ENCODE measurements at places on chromosomes 7 and 10.
A peak's percentile ranks its signal among the peaks of the same experiment; 100 is the strongest.

- DNase-seq = no peak
These were observed 12.7 kb downstream of the TSPAN14 start for GRCh38 chr10:80466724-80467326.

- no peak for DNase-seq
These were observed 131.8 kb upstream of the UNC5B start for GRCh38 chr10:71080381-71081228.

DNA sequence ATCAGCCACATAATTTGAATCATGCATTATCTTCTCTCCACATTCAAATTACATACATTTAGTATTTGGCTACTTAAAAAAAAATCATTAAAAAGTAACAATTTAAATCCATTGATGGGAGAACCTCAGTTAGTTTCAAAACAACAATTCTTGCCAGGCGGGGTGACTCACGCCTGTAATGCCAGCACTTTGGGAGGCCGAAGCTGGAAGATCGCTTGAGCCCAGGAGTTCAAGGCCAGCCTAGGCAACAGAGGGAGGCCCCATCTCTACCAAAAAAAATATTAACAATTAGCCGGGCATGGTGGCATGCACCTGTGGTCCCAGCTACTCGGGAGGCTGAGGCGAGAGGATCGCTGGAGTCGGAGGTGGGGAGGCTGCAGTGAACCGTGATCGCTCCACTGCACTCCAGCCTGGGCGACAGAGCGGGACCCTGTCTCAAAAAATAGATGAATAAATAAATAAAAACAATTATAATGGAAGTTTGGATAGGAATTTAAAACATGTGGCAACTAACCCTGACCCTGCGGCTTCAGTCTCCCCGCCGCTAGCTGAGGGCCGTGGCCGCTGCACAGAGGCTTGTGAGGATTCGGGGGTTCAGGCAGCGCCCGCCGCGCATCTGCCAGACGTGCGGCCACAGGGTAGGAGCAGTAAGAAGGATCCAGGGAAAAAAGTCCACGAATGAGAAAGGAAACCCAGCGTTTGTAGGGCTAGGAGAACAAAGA, 1.1 kb upstream of the CSGALNACT2 start:
- no peak for DNase-seq

GRCh38 chr7:83970081-83970480, 224.5 kb downstream of the SEMA3A start:
- DNase-seq = no peak

- DNase-seq = no peak
These were observed 93.8 kb downstream of the MAPK8 start for GRCh38 chr10:48400129-48400849.

DNA sequence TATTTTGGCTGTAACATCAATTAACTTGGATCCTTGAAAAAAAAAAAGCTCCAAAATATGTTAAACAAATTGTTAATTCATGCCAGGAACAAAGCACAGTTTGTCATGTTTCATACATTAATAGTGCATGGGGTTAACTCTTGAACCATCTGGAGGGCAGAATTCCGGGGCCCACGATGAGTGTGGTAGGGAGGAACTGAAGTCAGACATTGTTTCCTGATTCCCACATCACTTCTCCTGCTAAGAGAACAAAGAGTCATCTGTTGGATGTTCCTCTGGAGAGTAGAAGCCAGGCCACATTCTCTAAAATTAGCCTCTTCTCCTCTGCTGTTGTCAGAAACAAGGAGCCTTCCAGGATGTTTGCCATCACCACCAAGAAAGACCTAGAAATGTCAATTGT, 54.6 kb downstream of the TMEM178B start:
- no peak for DNase-seq

- no peak for DNase-seq
These were observed 270.1 kb upstream of the TPK1 start for GRCh38 chr7:145106001-145106400.

DNA sequence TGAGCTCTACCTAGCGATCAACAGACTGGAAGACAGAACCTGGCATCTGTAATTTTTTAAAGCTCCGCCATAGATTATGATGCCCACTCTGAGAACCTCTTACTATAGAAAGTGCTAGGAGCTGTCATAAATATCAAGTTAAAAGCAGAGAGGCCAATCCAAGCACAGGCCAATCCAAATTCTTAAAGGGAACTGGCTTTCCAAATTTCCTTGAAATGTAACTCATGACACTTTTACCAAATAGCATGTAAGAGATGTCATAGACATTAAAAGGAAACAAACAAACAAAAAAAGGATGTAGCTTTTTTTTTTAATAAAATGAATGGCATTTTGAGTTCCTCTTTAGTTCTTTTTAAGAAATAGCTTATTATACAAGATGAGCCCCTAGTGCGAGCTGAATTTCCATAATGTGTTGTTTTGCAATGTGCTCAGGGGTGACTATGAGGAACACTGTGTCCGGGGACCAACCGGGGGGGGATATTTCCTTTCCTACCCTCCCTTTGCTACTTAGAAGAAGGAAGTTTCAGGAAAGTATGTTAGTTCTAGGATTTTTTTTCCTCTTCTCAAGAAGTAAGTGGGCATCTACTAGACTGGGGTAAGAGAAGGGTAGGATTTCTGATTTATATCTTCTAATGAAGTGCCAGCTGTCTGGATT, 23.7 kb upstream of the MRC1 start:
- no peak for DNase-seq

GRCh38 chr10:13382703-13383398, 34.8 kb upstream of the SEPHS1 start:
- DNase-seq = no peak

GRCh38 chr10:87531908-87532622, 27.4 kb downstream of the MINPP1 start:
- no peak for DNase-seq

- DNase-seq = peak; percentile 69
These were observed at the start of gene ADRA2A for GRCh38 chr10:111076682-111077478. TSS of gene ADRA2A (plus strand) at chr10:111077029. CDS start at chr10:111077997, 968 bp downstream.

- no peak for DNase-seq
These were observed 142.2 kb downstream of the NRCAM start for GRCh38 chr7:108314049-108314448.

DNA sequence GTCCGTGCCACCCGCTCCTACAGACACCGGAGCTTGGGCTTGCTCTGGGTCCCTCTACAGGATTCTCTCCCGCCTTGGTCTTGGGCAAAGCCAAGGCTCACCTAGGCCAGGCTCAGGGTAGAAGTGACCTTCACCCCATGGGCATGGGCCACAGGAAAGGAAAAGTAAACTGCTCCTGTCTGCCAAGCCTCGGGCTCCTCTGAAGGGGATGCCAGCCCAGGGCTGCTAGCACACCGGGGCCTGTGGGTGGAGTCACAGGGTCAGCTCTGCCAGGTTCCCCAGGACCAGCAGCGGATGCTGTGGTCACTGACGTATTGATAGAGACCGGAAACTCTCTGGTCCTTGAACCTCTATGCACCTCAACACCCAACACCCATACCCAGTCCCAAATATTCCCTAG, 222.7 kb upstream of the MGMT start:
- no peak for DNase-seq

GRCh38 chr7:148696787-148697186, 1.9 kb upstream of the CUL1 start:
- no peak for DNase-seq

- DNase-seq = no peak
These were observed 50.1 kb upstream of the SRPK2 start for GRCh38 chr7:105438847-105439173.

GRCh38 chr7:43890468-43890867, 15.9 kb downstream of the URGCP start:
- DNase-seq = no peak

GRCh38 chr7:98202367-98203195, 8.7 kb upstream of the BHLHA15 start:
- no peak for DNase-seq

- no peak for DNase-seq
These were observed 14.8 kb upstream of the PRKAR1B start for GRCh38 chr7:741850-742249.

- peak; percentile 4 for DNase-seq
These were observed 218.3 kb downstream of the FAM107B start for GRCh38 chr10:14556285-14556956.

DNA sequence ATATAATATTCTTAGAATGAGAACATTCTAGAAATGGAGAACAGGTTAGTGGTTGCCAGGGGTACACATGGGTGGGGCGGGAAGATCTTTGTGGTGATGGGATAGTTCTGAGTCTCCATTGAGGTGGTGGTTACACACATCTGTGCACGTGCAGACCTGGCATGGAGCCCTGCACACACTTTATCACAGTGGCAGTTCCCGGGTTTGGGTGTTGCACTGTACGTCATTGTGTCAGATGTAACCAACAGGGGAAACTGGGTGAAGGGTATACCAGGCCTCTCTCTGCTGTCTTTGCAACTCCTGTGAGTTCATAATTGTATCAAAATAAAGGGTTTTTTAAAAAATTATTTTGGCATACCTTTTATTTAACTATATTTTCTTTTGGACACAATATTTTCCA, 51.1 kb downstream of the LMTK2 start:
- no peak for DNase-seq

DNA sequence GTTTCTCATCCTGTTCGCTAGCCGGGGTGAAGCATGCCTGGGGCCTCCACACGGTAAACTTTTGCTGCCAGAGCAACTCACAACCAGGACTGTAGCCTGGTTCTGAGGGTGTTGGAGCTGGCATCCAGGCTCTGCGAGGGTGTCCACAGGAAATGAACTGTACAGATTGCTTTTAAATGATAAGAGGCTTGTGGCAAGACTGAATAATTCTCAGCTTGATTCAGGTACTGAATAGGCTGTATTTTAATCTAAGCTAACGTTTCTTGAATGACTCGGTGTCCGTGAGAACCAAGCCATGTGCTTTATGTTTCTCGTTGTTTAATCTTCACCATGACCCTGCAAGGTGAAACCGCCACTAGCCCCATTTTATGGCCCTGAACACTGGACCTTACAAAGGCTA, 49.3 kb downstream of the EEPD1 start:
- no peak for DNase-seq

DNA sequence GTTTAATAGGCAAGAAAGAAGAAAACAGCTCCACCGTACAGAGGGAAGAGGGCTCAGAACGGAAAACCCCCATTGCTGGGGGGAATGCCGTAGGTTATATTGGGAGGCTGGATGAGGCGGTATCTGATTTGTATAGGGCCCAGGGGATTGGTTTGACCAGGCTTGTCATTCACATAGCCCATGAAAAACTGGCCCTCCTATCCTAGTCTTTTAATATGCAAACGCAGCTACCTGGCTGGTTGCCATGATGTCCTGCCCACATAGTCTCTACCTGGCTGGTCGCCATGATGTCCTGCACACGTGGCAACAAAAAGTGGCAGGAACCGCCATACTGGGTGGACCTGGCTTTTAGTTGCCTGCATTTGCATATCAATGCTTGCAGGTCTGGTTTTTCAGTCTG, 84.7 kb downstream of the AUTS2 start:
- peak; percentile 48 for DNase-seq

DNA sequence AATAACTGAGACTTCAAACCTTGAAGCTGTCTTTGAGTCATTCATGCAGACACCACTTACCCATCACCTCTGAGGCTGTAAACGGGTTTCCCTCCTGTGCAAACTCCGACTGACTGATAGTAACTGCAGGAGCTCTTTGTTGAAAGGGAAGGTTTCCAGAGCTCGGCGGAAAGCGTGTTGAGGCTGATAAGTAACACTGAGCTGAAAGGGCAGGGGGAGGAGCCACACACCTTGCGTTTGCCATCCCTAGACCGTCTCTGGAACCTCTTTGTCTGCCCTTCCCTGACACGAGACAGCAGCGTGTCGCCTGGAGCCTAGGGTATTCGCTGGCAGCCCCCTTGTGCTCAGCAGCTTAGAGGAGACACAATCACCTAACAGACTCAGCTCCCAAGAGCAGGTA, 134.0 kb downstream of the PAXIP1 start:
- DNase-seq = no peak

GRCh38 chr7:128879939-128880746, 17.5 kb downstream of the ATP6V1F start:
- peak; percentile 54 for DNase-seq

DNA sequence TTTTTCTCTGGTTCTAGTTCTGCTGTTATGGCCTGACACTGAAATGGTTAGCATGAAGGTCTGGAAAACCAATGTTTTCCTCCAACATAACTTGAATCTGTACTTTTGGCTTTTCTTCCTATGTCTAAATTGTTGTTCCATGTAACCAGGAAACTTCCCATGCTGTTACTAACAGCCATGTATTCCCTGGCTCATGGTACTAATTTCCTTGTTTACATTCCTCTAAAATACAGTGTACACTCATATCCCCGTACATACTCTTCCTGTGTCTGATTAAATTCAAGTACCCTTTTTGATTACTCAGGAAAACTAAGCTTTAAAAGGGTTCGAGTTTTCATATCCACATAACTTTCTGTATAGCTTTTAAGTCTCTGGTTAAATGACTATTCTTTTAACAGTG, 12.3 kb upstream of the ACSM6 start:
- no peak for DNase-seq

DNA sequence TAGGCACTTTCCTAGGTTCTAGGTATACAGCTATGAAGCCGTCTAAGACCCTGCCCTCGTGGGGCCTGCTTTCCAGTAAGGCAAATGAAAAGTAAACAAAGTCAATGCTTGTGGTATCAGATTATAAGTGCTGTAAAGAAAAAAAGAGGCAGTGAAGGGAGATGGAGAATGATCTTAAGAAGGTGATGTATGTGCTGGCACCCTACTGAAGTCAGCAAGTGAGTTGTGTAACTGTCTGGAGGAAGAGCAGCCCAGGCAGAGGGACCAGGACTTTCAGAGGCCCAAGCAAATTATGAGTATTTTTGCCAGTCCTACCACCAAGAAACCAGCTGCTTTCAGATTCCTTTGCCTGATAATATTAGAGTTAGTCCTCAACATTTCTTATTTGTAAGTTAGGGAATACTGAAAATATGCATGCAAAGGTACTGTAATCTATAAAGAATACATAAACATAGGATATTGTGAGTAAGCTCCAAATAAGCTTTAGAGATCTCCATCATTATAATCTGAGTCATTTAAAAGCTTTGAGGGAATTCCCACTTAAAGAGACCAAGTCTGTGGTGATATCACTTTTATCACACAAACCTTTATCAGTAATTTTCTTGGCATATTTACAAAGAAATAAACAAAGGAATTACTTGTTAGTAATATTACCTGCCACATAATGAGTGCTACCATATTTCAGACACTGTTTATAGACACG, 329.2 kb upstream of the LRGUK start:
- DNase-seq = no peak

DNA sequence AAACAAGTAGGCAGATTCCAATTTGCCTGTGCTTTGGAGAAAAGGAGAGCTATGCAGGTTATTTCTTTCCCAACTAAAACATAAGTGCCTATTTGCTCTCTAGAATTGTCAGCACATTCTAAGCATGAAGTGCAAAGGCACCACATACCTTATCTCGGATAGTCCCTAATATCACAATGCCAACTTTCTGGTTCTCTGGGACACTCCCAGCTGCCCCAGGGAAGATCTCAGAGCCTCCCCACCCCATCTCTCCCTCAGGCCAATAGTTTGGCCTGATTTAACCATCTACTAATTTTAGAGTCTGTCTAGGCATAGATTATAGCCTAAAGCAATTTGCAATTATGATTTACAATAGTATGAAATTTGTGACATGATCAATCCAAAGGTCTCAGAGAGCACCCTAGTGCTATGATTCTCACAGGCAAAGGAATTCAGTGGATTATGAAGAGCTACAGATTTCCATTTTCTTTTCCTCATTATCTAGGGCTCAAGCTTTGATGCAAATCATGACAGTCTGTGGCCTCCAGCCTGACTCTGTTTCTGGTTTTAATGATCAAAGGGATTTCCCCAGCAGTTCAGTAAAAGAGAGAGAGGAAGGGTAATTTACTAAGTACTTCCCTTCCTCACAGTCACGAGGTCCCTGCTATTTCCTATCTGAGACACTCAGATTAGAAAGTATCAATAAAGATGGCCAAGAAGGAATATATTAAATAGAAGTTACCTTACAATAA, 29.0 kb upstream of the IL6 start:
- DNase-seq = peak; percentile 10

Data from NCI-H526 (cell line).